ENCODE measurements at places on chromosomes 2 and 18.
A peak's percentile ranks its signal among the peaks of the same experiment; 100 is the strongest.

DNA sequence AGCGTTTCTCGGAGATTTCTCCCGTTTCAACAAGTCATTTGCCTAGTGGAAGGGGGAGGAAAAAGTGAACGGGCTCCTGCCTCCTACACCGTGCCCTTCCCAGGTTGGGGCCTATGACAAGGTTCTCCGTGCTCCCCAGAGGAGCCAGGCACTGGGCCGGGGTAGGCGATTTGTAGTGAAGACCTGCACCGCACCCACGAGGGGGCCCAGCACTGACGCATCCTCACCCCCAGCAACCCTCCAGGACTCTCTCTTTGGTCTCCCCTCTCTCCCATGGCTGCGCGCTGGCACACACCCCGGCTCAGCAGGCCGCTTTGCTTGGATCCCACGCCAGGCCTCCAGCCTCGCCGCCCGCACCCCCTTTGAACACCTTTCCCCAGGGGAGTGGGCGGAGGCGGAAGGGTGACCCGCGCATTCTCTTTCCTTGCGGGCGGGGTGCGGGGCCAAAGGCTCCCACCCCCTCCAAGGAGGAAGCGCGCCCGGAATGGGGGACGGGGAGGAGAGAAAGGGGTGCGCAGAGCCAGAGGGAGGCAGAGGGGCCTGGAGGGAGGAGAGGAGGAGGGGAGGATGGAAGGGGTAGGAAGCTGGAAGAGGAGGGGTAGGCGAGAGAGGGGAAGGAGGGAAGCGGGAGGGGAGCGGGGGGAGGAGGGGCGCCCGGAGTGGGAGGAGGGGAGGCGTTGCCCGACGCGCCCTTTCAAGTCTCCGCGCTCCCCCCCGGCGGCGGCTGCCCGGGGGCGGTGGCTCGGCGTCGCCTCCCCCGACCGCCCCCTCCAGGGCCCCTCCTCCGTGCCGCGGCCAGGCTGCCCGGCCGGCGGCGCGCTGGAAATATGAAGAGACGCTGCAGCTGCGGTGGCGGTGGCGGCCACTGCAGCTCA lies at the start of gene APCDD1:
Gene APCDD1 (plus strand): TSS at position 830 of the 875 bp plus-strand sequence. CDS start 347 bp downstream, outside the sequence.
- DNase-seq = peak; percentile 45

DNA sequence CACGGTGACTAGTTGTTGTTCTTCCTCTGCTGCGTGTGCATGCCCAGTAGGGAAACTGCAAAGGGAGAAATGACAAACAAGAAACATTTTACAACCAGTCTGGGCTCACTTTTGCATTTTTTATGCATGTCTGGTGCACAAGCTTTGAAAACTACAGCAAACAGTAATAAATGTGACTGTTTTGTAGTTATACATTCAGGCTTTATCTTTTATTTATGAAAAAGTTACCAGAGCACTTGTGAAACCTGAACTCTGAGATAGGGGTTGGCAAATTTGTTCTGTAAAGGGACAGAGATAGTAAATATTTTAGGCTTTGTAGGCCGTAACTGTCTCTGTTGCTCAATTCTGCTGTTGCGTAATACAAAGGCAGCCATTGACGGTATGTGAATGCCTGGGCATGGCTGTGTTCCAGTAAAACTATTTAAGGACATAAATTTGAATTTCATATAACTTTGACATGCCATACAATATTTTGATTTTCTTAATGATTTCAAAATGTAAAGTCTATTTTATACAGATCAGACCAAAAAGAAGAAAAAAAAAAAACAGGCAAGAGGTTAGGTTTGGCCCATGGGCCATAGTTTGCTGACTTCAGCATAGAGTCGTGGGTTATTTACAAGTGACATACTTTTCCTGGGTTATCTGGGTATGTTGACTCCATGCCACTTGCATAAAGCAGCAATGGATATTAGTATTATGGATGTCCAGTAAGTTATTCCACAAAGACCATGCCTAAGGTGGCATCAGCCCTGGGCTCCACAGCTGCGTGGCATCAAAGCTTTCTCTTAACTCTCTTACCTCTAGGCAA lies 53.6 kb upstream of the EML6 start:
- DNase-seq = peak; percentile 43

- DNase-seq = no peak
These were observed 11.0 kb upstream of the NBEAL1 start for GRCh38 chr2:203003716-203004115.

GRCh38 chr2:160289831-160290230 lies 89.8 kb upstream of the ITGB6 start:
- no peak for DNase-seq

GRCh38 chr2:165371356-165371755 lies 98.1 kb upstream of the CSRNP3 start:
- no peak for DNase-seq

DNA sequence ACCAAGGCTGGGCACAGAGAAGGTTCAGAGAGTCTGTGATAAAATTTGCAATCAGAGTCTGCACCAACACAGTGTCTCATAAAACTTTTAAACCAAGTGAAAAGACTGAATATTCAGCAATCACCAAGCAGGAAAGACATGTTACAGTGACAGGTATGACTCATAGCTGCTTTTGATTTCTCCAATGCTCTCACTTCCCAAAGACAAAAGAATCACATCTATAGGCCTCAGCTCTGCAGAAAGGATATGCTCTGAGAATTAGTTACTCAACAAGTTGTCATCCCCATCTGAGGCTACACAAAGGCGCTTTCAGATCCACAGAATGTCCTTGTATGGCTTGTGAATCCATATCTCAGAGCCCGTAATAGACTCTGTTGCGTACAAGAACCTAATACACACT lies 92.5 kb downstream of the KCNF1 start:
- DNase-seq = no peak

- DNase-seq = no peak
These were observed 1.9 kb downstream of the COA5 start for GRCh38 chr2:98606431-98606830.

- no peak for DNase-seq
These were observed 130.0 kb downstream of the NDUFA10 start for GRCh38 chr2:239895116-239895515.

DNA sequence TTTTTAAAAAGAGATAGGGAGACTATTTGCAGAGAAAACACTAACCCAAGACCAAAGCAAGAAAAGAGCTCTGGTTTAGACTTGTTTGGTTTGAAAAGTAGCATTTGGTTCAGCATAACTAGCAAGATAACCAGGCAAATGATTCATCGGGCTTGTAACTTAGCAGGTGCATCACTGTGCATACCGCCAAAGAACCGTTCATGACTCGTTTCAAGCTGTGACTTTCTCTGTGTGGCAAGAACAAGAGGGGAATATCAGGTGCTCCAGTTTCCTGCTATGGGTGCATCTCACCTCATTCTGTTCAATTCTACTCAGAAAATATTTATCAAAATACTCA lies 244.9 kb downstream of the ETAA1 start:
- DNase-seq = no peak

- no peak for DNase-seq
These were observed 361.6 kb downstream of the SOX11 start for GRCh38 chr2:6053743-6054142.

GRCh38 chr2:8132879-8133278 lies 549.0 kb upstream of the ID2 start:
- no peak for DNase-seq

DNA sequence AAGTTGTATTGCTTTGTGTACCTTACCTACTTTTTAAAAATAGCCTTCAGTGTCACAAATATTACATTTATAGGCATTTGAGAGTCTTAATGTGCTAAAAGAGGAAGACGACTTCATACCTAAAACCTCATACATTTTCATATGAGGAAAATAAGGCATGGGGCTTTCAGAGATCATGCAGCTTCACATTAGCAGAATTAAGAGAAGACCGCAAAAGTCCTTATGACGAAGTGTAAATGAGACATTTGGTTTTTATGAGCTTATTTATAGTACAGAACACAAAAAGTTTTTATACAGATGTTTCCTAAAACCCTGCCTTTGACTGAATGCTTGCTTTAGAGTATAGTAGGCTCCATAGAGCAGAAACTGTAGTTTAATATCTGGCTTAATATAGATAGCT lies 10.1 kb upstream of the CCDC138 start:
- no peak for DNase-seq

GRCh38 chr2:18412980-18413675 lies 147.3 kb downstream of the RDH14 start:
- DNase-seq = no peak

DNA sequence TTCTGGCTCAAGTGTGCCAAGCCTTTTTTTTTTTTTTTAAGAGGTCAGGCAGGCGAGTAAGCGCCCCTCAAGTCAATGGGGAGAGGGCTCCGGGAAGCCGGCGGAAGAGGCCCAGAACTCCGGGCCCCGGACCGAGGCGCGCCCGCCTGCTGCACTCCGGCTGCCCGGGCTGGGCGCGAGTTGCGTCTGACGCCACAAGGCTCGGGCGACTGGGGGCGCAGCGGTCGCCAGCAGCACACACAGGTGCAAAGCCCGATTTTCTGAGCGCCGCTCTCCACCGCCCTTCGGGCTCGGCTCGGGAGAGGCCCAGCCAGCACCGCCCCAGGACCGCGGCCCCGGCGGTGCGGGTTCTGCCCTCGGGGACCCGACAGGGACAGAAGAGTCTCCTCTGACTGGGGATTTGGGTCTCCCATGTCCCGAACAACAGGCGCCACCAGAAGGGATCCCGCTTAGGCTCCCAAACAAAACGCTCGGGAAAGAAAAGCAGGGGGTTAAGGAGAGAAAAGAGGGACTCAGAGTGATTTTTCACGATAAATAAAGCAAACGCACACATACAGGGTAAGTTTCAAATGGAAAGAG lies 787 bp downstream of the ERBB4 start:
- no peak for DNase-seq

DNA sequence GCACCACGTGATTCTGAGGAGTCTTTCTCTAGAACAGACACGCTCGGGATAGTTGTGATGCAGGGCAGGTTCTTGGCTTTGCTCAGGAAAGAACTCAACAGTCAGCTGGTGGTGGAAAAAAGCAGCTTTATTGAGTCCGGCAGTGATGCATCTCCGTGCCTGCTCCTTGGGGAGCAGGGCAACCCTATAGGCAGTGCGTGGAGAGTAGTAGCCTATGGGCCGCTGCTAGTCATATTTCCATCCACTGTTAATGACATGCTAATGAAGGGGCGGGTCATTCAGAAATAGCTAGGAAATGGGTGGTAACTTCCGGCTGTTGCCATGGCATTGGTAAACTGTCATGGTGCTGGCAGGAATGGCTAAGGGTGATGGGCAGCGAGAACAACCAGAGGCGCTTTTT lies 11.6 kb upstream of the ACKR3 start:
- DNase-seq = no peak

DNA sequence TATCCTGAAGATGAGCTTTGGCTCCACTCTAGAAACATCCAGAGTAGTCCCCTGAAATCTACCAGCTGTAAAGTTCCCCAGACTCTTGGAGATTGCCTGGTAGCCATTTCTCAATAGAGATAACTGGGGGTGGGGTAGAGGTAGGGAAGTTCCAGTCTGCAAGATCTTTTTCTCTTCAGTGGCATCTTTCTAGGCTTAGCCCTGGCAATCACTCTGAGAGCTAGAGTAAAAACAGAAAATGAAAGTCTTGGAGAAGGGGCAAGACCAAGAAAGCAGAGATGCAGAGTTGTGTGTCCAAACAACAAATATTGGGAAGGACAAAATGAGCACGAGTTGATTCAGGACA lies 41.8 kb upstream of the LCLAT1 start:
- DNase-seq = no peak

GRCh38 chr18:44837482-44838180 lies 156.9 kb downstream of the SETBP1 start:
- no peak for DNase-seq
